ENCODE measurements at places on chromosomes 3 and 15. TPM values are rescaled to one million over a fixed set of nuclear protein-coding genes. Genes with fewer than 3 reads are reported as not detected.

Gene CRABP1
- total RNA-seq, result not detected

Gene GPR27
- 2.8 TPM for total RNA-seq

Gene SERPINI2
- total RNA-seq, result not detected

DNA sequence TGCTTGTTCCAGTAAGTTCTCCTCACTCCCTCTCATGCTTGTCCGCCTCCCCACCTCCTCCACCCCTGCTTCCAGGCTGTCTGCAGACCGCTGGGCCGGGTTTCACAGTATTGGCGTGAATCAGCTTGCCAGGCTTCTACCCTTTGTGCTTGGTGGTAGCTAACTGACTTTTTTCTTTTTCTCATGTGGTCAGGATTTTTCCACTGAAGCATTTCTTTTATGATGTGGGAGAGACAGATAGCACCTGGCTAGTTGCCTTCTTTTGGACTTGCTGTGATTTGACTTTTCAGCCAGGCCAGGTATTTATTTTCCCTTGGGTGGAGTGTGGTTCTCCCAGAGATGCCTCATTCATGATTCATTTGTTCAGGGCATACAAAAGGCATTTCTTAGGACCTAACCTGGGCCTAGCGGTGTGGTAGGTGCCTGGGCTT lies 60.6 kb downstream of the ST6GAL1 start:
- H3K4me1 ChIP-seq, result peaks cover 22% of the 10 kb centered on the region
- H3K27me3 ChIP-seq, result no peaks in the 10 kb centered on the region
- no peak overlapping the region for H3K4me3 ChIP-seq
- H3K36me3 ChIP-seq, result peaks cover 15% of the 10 kb centered on the region
- H3K27ac ChIP-seq, result no peak overlapping the region

DNA sequence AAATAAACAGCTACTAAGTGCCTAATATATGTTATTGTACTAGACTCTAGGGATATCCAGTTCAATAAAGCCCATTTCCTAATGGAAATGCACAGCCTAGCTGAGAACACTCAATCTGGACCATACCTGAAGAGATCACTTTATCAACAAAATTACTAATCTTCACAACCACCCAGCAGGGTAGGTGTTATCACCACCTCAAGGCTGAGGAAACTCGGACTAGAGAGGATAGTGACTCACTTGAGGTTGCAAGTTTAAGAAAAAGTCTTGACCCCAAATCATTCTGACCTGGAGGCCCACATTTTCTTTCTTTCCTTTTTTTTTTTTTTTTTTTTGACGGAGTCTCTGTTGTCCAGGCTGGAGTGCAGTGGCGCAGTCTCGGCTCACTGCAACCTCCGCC lies 3.1 kb upstream of the FMN1 start:
- H3K27me3 ChIP-seq, result no peaks in the 10 kb centered on the region
- no peak for DNase-seq
- peaks cover 17% of the 10 kb centered on the region for H3K4me1 ChIP-seq
- H3K36me3 ChIP-seq, result no peaks in the 10 kb centered on the region
- no peak overlapping the region for H3K27ac ChIP-seq

- H3K4me3 ChIP-seq, result no peak overlapping the region
- DNase-seq, result no peak
- no peaks in the 10 kb centered on the region for H3K27me3 ChIP-seq
Observed at GRCh38 chr3:109440353-109440752, 103.0 kb upstream of the DPPA4 start.

DNA sequence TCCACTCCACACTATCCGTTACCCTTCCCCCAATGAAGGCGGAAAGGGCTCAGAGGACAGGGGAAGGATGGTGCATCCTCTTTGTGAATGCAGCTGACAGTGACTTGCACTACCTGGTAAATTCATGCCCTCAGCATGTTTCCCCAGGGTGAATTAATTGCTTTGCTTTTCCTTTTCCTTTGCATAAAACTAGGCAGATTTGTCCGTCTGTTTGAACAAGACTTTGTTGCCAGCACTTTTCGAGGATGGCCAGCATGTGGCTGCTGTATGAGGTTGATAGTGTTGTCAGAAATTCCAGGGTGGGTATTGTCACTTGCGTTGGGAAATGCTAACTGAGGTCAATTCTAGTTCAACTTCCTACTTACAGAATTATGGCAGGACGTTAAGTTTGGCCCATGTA lies 79.0 kb upstream of the RARB start:
- H3K27ac ChIP-seq, result no peak overlapping the region
- no peak for DNase-seq
